Fibroblast of skin of right quadriceps (primary cell): ENCODE measurements at places on chromosomes 1 and 21.

- DNase-seq, result no peak
Observed at GRCh38 chr21:41701749-41702148, 65.1 kb downstream of the RIPK4 start.

- DNase-seq, result peak; percentile 94
Observed at GRCh38 chr1:25904943-25905679, 1.1 kb downstream of the STMN1 start.

- no peak for DNase-seq
Observed at GRCh38 chr1:167561753-167562152, 8.2 kb upstream of the CREG1 start.

DNA sequence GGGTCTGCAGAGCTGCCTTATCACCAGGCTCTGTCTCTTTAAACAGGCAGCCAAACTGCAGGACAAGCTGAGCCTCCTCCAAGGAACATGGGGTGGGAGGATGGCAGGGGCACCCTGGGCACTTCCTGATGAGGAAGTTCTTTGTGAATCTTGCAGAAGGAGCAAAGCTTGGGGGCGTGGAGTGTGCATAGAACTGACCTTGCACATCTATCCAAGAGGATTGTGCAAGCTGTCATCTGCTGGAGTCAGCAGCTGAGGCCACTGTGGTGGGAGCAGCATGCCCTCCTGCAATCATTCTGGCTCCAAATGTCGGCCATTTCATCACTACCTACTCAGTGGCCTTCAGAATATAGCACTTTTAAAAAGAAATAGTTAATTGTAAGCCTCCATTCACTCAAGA lies 182.2 kb downstream of the AJAP1 start:
- DNase-seq, result no peak

DNA sequence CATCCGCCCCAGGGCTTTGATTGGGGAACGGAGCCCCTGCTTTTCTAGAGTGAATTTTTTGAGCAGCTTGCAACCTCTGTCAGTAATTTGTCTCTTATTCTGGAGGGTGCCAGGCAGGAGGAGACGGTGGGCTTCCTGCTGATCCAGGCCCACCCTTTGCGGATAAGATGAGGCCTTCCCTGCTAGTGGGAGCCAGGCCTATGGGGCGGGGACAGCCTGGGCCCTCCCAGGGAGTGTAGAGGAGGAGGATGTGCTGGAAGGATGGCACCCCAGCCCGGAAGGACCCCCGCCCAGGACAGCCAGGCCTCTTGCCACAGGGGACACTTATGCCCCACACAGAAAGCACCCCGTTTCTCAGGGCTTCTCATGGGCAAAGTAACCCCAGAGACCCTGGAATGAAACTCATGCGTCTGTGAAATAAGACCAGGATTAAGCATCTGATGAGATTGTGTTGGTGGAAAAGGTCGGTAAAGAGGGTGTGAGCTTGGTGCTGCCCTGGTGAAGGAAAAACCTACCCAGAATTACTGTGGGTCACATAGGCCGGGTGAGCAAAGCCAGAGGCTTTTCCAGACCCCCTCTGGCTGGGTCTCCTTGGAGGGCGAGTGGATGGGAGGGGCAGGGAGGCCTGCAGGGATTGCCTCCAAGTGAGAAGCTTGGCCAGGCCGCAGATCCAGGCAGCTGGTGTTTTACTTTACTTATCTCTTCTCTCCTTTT lies 118.7 kb downstream of the SIK1 start:
- DNase-seq, result no peak

DNA sequence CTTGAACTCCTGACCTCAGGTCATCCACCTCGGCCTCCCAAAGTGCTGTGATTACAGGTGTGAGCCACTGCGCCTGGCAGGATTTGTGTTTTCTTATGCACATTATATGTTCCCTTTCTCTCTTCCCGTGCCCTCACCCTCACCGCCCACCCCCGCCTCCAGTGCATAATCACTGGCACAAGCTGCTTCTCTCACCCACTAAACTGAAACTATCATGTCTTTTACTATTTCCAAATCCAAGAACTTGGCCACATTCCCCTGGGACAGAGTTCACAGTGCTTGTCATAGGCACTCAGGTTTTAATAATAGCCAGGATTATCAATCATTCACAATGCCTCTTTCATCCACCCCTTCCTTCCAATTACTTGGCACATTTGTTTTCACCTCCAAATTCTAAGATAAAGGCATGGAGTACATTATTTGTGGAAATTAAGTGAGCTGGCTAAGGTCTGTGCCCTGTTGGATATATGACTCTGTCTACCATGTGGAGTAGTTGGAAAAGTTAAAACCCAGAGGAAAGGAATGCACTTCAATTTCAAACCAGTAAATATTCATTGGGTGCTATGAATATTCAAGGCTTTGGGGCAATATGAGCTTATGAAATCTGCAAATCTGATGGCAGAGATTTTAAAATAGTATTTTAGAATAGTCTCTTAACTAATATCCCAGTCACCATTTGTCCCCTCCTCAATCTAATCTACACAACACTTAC lies 17.6 kb upstream of the MAPKAPK2 start:
- DNase-seq, result no peak

DNA sequence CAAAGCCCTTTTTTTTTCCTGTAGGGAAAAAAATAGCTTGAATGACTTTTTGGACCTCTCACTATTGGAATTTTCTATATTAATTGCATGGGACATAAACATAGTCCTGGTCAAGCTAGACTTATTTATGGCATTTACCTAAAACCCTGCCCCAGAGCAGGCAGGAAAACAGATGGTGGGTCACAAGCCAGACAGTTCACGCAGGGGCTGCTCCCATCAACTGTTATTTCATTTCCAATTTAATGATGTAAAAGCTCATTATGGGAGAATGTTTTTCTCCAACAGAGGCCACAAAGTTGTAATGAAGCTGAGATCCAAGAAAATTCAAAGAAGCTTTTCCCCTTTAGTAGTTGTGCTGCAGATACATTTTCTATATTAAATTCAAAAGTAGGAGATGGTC lies 99.2 kb downstream of the SGIP1 start:
- DNase-seq, result no peak

DNA sequence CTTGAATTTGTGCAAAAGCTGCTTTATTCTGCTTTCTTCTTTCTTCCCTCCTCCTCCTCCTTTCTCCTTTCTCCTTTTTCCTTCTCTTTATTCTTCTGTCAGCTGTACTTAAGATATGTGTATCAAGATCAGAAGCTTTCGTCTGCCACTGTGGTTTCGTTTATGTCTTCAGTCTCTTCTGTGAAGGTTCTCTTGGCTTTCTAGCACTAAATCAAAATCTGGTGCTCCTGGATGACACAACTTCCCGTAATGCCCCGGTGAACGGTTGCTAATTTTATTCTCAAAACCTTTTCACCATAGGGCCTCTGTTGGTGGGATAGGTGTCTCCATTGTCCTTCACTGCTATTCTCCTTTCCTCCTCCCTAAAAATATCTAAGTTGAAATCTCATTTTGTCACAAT lies 5.0 kb downstream of the ATF6 start:
- DNase-seq, result no peak

DNA sequence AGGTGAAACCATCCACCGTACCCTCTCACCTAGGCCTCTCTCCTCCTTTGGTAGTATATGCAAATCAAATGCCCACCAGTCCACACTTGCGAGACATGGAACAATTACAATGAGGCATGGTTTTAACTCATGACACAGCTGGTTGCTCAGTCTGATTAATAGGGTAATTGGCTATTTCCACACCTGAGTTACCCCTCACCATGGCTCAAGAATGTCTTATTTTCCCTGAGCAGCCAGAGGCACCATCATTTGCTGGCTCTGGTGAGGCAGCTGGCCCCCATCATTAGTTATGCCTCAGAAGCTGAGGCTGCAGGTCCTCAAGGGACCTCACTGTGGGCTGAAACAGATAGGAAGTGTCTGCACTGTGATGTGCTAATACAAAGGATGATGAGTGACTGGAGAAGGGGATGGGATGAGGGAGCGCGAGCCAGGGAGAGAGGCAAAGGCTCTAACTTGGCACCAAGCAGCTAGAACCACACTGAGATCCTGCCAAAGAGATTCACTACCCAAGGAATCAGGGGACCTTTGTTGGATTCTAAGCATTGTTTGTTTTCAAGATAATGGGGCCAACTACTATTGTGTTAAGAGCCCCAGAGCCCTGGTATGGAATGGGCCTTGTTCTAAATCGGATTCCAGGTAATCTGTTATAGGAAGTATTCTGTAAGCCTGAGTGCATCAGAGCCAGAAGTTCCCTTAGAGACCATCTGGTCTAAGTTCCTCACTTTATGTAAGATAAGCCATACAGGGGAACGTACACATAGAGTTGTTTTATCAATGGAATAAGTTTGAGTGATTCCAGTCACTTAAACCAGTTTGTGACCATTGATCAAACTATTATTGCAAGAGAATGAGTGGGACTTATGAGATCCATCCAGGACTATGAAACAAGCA lies 80.0 kb upstream of the CNTN2 start:
- DNase-seq, result no peak

DNA sequence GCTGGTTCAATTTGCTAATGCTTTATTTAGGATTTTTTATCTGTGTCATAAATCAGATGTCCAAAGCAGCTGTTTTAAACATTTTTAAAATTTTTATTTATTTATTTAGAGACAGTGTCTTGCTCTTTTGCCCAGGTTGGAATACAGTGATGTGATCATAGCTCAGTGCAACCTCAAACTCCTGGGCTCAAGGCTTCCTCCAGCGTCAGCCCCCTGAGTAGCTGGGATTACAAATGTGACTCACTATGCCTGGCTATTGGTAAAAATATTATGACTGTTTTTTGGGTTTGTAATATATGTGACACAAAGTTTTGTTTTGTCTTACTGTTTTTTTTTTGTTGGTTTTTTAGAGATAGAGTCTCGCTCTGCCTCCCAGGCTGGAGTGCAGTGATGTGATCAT lies 11.8 kb downstream of the ZBED6 start:
- DNase-seq, result peak; percentile 74

DNA sequence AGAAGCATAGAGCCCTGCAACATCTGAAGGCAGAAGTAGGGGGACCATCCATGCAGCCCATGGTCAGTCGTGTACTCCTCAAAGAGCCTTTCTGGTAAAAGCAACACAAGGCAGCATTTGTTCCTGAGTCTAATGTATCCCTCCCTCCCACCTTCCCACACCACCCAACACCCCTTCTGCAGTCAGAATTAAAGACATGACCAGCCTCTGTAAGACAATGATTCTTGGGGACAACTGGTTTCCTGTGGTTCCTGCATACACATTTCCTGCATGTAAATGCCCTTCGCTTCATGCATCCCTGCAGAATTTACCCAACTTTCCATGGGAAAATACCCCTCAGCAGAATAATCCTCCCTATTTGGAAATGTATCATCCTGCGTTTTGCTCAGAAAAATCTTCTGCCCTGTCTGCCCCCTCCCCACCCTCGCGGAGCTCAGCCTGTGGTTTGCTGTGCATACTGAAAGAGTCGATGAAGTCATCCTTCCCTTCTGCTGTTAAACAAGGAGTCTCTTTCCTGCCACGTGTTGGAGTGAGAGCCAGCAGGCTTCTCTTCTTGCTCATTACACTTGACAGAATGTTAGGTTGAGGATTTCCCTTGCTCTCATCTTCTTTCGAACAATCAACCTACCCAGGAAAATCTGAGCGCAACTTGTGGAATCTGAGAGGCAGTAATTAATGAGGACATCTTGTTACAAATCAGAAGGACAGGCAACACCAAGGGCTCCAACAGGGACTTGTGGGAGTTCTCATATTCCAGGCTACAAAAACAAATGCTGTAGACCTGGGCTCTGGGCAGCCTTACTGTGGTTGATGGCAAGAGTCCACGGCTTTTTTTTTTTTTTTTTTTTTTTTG lies 4.7 kb downstream of the TNN start:
- peak; percentile 93 for DNase-seq

DNA sequence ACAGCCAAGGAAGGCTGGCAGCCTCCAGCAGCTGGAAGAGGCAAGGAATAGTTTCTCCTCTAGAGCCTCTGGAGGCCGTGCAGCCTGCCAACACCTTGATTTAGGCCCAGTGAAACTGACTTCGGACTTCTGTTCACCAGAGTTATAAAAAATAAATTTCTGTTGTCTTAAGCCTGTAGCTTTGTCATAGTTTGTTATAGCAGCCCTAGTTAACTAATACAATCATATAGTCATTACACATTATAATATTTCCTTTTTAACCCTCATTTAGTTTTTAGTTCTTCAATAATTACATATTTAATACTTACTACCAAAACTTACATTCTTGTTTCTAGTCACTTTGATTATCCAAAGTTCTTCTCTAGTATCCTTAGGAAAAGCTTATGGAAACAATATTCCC lies 20.3 kb downstream of the NOS1AP start:
- DNase-seq, result no peak

- no peak for DNase-seq
Observed at GRCh38 chr21:37904856-37905255, 11.4 kb downstream of the KCNJ6 start.

DNA sequence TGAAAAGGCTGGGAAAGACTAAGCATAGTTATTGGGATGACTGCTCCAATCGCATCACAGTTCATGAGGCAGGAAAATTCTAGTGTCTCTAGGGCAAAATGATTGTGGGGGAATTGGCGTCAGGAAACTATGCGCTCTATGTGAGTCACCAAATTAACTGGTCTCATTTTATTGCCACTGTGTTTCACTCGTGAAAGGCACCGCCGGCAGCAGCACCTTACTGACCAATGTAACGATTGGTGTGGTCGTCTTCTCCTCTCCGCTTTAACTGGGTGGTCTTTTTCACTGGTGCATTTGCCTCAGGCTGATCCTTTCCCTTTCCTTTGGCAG lies 83.5 kb downstream of the SPAG17 start:
- peak; percentile 94 for DNase-seq

DNA sequence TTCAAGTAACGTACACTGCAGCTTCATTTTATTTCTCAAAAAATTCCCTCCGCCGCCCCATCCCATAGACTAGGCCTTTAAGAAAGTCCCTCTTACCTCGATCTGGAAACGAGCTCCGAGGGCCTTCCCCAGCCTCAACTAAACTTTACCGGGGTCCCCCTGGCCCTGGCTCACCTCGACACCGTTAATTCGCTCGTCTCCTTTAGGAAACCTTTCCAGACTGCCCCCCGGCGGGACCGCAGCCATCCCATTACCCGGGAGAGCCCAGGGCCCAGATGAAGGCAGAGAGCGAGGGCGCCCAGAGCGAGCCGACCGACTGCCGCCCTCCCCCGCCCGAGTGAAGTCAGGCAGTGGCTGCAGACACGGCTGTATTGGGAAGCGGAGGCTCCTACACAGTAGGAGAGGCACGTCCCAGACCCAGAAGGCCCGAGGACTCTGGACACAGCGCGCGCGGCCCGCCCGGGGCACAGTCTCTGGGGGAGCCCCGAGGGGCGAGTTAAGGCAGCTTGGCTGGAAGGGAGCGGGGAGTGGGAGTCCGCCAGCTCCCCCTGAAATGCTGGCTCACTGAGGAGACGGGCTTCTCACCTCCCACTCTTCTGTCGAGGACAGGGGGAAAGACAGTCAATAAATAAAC lies 14.6 kb downstream of the SEMA6C start:
- DNase-seq, result peak; percentile 13

- DNase-seq, result peak; percentile 97
Observed at GRCh38 chr1:215905493-215906115, 338.5 kb downstream of the KCTD3 start.

GRCh38 chr1:1274299-1274930 lies 761 bp upstream of the UBE2J2 start:
- DNase-seq, result no peak

DNA sequence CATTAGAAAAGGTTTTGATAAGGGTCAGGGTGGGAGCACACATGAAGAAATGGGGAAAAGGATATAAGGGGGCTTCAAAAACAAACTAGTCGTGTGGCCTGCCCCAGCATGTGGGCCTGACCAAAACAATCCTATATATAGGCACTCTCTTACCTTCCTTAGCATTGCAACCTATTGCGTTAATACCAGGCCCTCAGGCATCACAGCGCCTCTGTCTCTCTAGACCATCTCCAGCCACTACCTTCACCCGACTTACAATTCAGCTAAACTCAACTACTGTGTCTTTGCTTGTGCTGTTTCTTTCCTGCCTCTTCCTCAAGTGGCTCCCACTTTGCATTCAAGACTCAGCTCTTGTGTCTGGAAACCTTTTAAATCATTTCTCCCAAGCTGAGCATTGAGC lies 47.0 kb upstream of the GJA5 start:
- no peak for DNase-seq
